ENCODE measurements at places on chromosomes 4 and X.

DNA sequence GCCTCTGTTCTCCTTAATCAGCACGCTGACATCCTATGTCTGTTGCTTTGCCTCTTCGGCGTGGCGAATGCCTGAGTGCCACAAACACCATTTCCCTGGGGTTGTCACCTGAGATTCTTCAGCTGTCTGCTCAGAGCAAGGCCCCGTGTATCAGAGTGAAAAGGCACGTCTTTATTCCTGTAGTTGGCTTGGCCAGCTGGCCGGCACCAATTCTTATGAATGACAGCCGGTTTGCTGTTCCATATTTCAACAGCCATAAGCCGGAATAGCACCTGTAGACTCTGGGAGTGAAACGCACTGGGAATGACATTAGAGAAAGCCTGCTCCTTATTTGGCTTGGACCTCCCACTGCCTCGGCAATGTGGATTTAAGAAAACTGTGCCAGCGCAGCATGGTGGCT lies 89.3 kb downstream of the MGST2 start:
- DNase-seq, result no peak

GRCh38 chr4:7444731-7445130 lies 10.0 kb upstream of the PSAPL1 start:
- no peak for DNase-seq

GRCh38 chr4:73674451-73674919 lies 54.2 kb upstream of the RASSF6 start:
- peak; percentile 55 for DNase-seq

GRCh38 chr4:67131224-67131623 lies 414.1 kb downstream of the CENPC start:
- DNase-seq, result no peak

- DNase-seq, result no peak
These were observed 96.6 kb downstream of the HPGD start for GRCh38 chr4:174425669-174426068.

- DNase-seq, result no peak
These were observed 51.5 kb upstream of the TRIM2 start for GRCh38 chr4:153152501-153153338.

DNA sequence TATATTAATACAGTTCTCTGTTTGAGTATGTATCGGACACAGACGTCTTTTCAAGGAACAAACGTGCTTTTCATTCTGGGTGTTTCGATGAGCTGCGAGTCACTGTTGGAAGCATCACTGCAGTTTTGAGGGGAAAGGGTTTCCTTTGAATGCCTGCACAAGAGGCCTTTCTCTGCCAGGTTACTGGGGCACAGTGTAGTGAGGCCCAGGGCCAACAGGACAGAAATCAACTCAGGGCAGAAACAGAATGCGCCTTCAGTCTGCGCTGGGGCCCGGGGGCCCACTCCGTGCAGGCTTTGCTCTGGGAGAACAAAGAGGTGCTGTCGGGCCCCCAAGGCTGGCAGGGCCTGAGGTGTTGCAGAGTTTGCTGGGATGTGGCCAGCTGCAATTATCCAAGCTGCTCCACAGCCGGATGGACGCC lies 2.3 kb upstream of the PPP2R3B start:
- no peak for DNase-seq

DNA sequence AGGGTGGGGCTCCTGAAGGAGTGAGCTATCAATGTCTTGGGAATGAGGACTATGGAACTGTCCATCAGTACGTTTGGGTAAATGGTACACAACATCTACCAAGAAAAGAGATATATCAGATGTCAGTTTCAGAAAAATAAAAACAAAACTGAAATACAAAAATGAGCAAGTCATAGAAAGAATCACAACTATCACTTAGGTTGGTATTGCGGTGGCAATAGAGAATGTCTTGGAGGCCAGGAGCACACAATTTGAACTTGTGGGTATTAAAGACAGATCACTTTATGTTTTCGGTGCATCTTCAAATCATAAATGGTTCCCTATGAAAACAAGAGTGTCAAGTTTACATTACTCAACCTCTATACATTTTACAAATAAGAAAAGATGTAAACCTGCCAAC lies 176.8 kb downstream of the CHM start:
- DNase-seq, result no peak

DNA sequence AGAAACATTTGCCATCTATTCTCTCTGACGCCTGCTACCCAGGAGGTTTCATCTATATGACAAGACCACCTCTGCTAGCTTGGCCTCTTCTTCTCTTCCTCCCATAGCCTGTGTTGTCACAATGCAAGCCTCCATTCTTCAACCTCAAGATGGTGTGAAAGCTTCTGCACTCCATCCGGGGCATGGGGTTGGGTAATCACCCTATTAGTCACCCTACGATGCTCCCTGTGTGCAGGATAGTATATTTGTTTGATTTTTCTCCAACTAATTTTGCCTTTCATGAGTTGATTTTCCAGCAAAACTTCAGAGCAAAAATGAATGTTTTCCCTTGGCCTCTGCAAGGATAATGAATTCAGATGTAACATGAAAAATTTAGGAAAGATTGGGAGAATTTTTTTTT lies 128.0 kb upstream of the STS start:
- DNase-seq, result no peak

DNA sequence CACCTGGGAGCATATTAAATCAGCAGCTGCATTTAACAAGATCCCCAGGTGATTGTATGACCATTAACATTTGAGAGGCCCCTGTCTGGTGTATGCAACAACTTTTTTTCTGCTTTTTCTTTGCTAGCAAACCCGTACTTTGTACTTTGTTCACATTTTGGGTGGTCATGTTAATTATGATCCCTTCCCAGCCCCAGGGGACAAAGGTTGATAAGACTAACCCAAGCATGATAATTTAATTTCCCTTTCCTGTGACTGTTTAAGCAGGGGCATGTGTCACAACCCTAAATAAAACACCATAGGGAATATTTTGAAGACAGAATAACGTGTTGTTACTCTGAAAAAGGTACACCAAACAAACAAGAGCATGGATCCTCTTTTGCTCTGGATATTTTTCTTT lies 332.0 kb downstream of the PCDH18 start:
- no peak for DNase-seq

GRCh38 chrX:48475296-48475695 lies 703 bp upstream of the FTSJ1 start:
- no peak for DNase-seq

DNA sequence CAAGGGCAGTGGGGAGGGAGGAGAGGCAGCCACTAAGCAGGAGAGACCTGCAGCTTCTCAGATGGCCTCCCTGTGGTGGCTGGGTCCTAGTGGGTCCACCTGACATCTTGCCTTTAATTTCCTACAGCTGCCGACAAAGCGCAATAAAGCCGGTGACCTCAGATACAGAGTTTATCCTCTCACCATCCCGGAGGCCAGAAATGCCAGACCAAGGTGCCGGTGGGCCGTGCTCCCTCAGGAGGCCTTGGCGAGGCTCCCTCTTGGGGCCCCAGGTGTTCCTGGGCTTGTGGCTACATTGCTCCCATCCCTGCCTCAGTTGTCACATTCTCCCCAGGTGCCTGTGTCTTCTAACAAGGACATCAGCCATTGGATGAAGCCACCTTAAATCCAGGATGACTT lies 103.0 kb downstream of the ADRA2C start:
- DNase-seq, result no peak

- no peak for DNase-seq
These were observed 40.1 kb downstream of the OFD1 start for GRCh38 chrX:13774696-13775095.

DNA sequence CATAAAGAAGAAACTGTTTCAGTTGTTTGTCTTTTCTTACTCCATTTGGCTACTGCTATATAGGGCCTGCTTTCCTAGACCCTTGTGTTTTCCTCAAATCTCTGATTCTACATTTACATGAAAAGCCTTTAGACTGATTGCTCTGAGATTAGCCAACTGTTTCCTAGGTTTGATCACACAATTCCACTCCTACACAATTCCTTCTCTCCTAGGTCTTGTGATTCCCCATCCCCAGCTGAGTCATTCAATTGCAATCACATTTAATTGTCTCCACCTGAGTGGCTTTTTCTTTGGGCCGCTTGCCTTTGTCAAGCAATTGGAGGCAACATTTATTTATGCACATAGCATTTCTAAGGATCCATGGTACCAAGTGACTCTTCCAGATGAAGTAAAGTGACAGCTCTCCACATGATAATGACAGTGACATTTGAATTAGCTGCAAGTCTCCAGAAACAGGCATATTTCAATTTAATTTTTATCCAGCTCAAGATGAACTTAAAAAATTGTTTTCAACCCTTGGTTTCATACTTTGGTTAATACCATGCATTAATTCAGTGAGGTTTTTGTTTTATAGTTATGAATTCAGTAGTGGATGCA lies 35.8 kb downstream of the ATXN3L start:
- no peak for DNase-seq

DNA sequence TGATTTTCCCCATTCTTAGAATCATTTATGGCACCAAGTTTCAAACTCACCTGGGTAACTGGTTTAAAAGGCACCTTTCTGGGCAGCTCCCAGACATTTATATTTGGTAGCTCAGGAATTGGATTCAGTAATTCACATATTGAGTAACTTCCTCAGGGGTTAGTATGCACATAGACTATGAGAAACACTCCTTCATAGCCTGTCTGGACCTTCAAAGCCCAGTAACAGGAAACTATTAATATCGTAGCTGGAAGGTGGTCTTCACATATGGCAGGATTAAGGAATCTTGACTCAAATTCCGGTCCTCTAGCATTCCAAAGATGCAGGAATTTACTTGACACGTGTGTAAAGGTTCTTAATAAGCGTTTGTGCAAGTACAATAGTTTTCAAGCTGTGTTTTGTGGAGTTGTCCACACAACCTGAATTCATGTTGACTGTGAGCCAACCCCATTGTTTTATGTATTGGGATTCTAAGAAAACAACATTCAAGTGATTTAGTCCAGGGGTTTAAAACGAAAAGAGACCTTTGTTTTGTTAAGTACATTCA lies 78.4 kb downstream of the PLS3 start:
- DNase-seq, result no peak

DNA sequence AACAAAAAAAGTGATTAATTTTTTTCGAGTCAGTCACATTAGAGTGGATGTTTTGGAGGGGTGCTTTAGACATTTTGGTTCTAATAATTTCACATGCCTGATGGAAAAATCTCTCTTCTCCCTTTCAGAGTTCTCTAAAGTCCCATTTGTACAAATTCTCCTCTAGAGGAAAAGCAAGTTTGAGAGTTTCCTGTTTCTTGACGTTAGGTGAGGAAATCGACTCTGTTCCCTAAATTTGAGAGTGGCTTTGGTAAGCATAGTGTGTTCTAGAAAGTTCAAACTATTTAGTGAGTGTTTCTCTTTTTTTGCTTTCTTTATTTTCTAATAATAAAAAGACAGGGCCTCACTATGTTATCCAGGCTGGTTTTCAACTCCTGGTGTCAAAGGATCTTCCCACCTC lies 1.6 kb upstream of the ATP6AP2 start:
- DNase-seq, result no peak

Measured in keratinocyte (primary cell).